ENCODE measurements at places on chromosomes 3 and 15. TPM values are rescaled to one million over a fixed set of nuclear protein-coding genes. Genes with fewer than 3 reads are reported as not detected.

CHRNA5 gene
- 35.1 TPM for total RNA-seq

TUBGCP4 gene
- total RNA-seq: 8.1 TPM

MKRN2OS gene
- total RNA-seq: not detected

PFKFB4 gene
- total RNA-seq: 12.3 TPM

ZKSCAN7 gene
- not detected for total RNA-seq
